ENCODE measurements at places on chromosomes 6 and 20.

DNA sequence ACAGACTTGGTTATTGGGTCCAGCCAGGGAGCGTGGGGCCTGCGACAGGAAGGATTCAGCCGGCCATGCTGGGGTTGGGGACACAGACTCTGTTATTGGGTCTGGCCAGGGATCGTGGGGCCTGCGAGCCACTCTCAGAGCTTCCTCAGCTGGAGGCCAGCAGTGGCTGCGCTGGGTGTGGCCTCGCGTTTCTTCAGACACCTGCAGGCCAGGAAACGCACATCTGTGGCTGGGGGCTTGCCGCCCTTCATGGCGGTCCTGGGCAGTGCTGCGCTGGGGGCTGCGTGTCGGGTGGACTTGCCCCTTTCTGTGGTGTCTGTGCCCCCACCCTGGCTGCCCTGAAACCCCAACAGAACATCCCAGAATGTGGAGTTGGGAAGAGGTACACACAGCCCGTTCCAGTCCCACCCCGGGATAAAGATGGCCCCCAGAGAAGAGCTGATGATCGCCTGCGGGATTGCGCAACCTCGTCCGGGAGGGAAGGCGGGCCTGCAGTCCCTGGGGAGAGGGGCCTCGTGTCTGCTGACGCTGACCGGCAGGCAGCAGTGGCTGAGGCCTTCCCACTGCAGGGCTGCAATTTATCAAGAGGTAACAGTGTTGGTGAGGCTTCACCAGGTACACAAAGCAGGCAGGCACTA lies 16.9 kb upstream of the MTG2 start:
- no peak for DNase-seq

DNA sequence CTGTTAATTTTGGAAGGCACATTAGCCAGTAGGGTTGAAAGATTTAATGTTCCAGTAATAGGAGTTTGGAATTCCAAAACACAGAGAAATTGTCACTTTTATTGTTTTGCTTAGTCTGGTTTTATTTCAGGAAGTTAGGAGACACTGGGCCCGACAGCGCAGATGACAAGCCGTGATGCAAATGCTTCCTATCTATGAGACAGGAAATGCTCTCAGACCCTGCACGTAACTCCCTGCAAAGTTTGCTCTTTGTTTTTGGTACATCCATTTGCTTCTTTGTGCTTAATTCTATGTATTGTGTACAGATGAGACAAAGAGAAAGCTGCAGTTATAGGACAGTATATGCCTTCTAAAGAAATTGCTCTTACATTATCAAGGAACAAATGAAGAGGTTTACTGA lies 201.6 kb upstream of the SGK1 start:
- DNase-seq = no peak

DNA sequence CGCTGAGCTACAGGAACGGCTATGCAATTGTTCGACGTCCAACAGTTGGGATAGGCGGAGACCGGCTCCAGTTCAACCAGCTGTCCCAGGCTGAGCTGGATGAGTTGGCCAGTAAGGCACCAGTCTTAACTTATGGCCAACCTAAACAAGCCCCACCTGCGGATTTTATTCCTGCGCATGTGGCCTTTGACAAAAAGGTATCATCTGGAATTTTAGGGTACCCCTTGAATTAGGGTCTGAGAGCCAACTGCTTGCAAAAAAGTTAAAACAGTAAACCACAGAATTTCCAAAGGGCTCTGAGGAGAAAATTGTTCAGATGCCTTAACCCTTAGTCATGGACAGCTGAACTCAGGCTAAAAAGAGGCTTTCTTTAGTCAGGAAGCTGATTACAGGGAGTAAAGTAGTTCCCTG lies 3.8 kb downstream of the EFHC1 start:
- no peak for DNase-seq

GRCh38 chr6:16684195-16684689 lies 77.0 kb downstream of the ATXN1 start:
- DNase-seq = no peak

GRCh38 chr6:35396991-35397390 lies 54.6 kb downstream of the PPARD start:
- no peak for DNase-seq

DNA sequence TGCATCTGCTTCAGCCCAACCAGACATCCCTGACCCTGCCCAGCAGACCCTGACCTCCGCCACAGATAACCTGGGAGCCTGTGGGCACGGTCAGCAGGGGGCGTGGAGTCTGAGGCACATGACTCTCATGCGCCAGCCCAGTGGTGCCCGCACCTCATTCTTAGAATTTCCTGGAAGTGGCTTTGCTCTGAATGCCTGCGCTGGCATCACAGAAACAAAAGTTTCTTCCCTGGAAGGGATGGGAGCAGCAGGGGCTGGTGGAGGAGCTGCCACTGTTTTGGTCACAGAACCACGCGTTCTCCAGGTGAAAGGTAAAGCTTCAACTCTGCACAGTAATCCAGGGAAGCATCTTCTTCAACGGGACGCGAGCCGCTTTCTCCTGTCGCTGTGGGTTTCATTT lies 67.9 kb upstream of the DUSP22 start:
- DNase-seq = no peak

- DNase-seq = no peak
These were observed 182.8 kb downstream of the ZDHHC14 start for GRCh38 chr6:157563611-157564284.
